OCI-LY7 (cell line): ENCODE measurements at places on chromosomes 2 and 18. TPM values are rescaled to one million over a fixed set of nuclear protein-coding genes. Genes with fewer than 3 reads are reported as not detected.

DNA sequence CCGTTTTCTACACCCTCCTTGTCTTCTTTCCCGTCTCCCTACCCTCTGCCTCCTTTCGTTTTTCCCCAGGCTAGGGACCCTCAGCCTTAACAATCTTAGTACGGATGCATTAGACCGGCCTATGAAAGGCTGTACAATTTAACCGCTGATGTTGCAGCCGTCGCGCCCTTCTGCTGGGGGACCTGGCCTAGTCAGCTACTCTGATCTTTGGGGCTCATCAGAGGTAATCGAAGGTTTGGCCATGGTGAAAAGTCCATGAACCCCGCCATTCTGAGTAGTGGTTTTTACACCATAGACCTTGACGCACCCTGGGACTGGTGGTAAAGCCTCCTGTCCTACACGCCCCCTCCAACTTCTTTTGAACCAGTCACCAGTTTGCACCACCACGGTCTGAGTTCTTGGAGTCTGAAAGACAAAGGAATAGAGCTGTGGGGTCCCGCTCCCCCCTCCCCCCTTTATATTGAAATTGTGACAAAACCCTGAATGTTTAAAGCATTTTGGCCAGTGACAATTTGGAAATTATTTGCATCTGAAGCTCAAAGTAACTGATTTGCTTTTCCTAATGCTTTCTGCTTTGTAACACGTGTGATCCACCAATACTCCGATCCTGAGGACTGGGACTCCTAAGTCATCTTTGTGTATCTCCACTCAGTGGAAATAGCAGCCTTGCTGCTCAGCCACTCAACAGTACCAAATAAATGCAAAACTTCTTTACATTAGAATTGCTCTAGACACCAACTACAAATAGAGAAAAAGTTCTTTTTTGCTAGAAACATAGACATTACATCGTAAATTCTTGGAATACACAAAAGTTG is 642 bp upstream of the SRSF7 start:
- no peak for DNase-seq

- DNase-seq = no peak
Observed at GRCh38 chr18:59220784-59221765, 1.1 kb downstream of the GRP start.

- peak; percentile 59 for DNase-seq
Observed at GRCh38 chr2:75403991-75404428, 156.7 kb downstream of the EVA1A start.

The NMUR1 gene
- total RNA-seq = not detected in 2 replicates

The ANKRD62 gene
- total RNA-seq = 7.1 and 7.3 TPM in 2 replicates
